ENCODE measurements at places on chromosomes 6 and 20. TPM values are rescaled to one million over a fixed set of nuclear protein-coding genes. Genes with fewer than 3 reads are reported as not detected.

DNA sequence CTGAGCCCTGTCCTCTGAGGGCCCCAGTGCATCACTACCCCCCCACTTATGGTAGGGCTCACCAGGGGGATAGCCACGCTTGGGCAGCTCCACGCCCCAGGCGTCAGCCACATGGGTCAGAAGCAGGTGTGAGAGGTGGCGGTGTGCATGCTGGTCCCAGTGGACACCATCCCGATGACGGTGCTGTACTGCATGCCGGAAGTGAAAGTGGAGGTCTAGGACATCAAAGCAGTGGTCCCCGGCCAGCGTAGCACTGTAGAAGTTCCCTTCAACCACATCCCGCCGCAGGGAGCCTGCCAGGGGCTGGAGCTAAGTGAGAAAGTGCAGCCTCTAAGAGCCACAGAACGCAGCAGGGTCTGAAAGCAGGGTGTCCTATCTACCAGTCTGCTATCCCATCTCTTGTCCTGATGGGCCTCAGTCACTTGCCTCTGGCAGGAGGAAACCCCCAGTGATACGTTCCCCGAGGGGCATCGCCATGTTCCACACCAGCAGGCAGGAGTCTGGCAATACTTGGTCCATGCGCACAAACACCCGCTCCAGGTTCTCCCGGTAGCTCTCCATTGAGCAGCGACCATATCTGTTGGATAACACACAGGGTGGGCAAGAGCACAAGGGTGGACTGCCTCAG is 2.2 kb downstream of the PCED1A start:
- DNase-seq = no peak

- DNase-seq = no peak
Measured at GRCh38 chr20:35711588-35712209, 12.5 kb downstream of the ROMO1 start.

DNA sequence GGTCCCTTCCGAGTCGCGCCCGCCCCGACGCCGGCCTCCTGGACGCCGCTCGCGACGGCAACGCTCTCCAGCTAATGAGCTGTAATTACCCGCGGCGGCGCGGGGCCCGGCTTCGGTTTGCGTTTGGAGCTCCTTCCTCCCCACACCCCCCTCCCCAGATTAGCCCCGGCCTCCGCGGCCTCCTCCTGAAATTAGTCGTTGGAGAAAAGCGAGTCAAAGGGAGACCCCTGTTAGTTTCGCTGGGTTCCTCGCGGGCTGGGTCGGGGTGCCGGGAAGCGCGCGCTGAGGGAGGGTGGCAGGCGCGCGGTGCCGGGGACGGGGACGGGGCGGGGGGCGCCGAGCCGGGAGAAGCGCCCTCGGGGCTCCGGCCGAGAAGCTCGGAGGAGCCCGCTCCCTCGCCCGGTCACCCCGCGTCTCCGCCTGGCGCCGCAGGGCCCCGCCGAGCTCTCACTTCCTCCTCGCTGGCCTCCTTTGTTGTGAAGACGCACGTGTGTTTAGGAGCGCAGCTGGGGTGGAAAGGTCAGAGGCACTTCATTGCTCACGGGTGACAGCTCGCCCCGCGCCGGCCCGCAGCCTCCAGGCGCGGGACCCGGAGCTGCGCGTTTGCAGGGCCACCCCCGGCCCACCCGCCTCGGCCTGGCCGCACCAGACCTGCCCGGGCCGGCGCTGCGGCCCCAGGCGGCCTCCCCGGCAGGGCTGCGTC is 4.9 kb downstream of the FOXC1 start:
- no peak for DNase-seq

GRCh38 chr6:118844915-118845314 is 49.0 kb upstream of the ASF1A start:
- no peak for DNase-seq

DNA sequence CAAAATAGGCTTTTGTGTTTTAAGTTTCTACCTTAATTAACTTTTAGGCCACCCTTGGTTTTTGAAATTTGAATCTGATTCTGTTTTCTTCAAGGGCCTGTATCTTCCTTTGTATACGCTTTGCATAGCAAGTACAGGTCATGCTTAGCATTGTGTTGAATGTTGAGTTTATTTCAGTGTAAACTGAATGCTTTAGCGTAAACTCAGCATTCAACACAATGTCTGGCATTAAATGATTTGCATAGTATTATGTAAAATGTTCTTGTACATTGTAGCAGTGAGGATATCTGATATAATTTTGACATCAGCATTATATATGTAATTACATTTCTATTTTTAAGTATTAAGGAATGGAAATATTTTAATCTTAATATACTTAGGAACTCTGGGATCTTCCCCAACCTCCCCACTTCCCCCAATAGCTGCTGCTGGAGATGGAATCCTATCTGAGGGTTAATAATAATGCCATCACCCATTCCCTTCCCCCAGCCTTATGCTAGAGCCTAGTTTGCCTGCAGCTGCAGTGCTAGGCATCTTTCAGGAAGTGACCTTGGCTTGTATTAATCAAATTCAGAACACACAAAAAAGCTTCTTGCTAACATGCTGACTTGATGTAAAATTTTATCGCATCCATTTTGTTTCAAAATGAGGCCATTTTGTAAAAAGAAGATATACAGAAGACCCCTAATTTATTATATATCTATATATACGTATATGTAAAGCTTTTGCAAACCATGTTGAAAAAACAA is 73.1 kb downstream of the NCOA3 start:
- DNase-seq = no peak

- no peak for DNase-seq
Measured at GRCh38 chr6:112360498-112360897, 13.4 kb downstream of the RFPL4B start.

Gene HDGFL1
- not detected for total RNA-seq

DNA sequence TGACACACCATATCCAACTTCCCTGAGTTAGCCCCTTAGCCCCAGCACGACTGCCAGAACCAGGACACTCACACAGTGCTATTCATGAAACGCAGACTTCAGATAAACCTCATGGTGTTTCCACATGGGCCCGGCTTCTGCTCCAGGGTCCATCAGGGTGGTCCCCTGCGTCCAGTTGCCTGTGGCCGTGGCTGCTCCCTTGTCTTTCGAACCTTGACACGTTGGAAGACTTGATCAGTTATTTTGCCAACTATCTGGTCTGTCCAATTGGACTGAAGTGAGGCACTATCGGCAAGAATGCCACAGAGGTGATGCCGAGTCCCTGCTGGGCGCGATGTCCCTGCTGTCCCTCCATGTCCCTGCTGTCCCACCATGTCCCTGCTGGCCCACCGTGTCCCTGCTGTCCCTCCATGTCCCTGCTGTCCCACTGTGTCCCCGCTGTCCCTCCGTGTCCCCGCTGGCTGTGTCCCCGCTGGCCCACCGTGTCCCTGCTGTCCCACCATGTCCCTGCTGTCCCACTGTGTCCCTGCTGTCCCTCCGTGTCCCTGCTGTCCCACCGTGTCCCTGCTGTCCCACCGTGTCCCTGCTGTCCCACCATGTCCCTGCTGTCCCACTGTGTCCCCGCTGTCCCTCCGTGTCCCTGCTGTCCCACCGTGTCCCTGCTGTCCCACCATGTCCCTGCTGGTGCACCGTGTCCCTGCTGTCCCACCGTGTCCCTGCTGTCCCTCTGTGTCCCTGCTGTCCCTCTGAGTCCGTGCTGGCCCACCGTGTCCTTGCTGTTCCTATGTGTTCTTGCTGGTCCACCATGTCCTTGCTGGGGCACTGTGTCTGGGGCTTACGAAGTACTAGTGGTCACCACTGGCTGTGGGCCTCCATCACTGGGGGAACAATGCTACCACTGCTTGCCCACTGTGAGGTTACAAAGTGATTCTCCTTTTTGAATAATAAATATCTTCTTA is 251.4 kb downstream of the DLL1 start:
- DNase-seq = no peak

DNA sequence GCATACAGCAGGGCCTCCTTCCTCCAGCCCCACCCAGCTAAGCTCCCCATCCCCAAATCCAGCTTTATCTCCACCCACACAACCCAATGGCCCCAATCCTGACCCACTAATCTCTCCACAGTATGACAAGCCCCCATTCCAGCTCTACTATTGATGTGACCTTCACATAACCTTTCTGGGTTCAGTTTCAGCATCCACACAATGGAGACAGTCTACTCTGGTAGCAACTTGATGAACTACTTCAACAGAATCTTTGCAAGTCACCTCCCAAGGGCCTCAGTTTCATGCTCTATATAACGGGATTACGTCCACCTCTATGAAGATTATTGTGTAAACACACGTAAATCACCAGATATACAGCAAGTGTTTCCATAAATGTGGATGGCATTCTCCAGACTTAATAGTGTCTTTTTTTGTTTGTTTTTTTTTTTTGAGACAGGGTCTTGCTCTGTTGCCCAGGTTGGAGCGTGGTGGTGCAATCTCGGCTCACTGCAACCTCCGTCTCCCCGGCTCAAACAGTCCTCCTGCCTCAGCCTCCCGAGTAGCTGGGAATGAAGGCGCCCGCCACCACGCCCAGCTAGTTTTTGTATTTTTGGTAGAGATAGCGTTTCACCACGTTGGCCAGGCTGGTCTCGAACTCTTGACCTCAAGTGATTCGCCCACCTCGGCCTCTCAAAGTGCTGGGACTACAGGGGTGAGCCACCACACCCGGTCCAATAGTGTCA is 1.4 kb downstream of the AHCY start:
- DNase-seq = no peak

DNA sequence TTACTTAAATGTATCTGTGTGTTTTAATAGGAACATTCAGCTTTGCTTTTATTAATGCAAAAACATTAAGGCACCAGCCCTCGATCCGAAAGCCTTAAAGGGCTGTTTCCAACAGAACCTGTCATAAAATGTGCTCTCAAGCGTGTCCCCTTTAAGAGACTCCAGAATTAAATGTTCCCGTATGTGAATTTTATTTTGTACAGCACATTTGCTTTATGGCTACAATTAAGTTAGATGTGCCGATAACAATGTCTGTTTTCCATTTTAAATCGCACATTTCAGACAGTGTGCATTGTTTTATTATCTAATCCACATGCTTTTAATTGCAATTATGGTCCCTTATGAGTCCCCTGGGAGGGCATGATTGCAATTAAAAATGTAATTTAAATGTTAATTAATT is 198.9 kb downstream of the TSHZ2 start:
- no peak for DNase-seq

- DNase-seq = no peak
Measured at GRCh38 chr20:16771213-16771612, 23.1 kb downstream of the OTOR start.

Gene TAAR5
- total RNA-seq = not detected
